Mesenchymal stem cell (in vitro differentiated cells and primary cell): ENCODE measurements at places on chromosomes 13 and 19.

DNA sequence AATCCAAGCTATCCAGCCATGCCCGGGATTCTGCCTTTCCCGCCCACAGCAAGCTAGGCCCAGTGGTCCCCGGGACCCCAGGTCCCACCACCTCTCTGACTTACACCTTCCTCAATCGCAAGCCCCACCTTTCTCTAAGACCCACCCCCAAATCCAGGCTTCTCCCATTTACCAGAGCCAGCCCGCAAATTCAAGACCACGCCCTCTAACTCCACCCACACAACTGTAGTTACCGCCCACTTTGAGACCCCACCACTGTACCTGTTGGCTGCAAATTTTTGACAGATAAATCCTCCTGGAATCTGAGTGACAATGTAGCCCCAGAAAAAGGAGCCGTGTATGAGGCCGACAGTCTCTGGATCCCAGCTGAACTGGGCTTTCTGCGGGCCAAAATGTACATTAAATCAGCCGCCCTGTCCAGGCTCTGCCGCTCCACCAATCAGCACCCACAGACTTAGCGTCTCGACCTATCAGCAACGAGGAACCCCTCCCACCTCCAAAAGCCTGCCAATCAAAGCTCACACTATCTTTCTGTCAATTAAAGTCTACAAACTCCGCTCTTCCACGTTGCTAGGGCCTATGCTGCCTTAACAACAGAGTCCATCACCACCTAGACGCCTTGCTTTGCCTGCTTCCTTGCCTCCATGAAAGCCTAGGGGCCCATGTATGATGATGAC is 6.3 kb downstream of the SLC17A7 start:
- peaks cover 3% of the 10 kb centered on the region for H3K4me1 ChIP-seq
- H3K4me3 ChIP-seq, result no peak overlapping the region
- peaks cover 60% of the 10 kb centered on the region for H3K27me3 ChIP-seq
- H3K36me3 ChIP-seq, result no peaks in the 10 kb centered on the region

- no peak overlapping the region for H3K27ac ChIP-seq
- peak; percentile 88 for DNase-seq
- no peaks in the 10 kb centered on the region for H3K27me3 ChIP-seq
These were observed 19.5 kb downstream of the PRKD2 start for GRCh38 chr19:46697204-46697960.

DNA sequence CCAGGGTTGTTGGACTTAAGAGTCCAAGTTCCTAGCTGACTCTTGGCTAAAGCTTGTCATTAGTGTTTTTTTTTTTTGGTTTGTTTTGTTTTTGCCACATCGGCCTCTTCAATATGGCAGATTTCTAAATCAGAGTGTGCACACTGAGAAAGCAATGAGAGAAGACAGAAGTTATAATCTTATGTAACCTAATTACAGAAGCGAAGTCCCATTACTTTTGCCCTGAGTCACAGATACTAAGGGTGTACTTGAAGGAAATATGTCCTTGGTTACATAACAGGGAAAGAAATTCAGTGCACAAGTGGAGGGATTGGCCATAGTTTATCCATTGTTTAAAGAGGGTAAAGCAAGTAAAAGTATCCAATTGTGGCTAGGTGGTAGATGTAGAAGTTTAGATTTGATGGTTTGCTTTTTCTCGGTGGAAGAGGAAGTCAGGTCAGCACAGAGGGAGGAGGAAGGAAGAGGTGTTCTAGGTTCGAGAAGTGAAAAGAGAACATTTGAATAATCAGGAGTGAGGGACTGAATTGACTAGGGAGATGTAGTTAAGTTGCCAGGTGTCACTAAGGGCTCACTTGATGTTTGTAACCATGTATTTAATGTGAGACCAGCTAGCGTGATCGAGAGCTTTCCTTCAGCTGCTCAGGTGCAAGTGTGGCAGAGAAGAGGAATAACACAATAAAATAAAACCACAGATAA is 12.2 kb downstream of the GTF2F2 start:
- H3K4me1 ChIP-seq, result peaks cover 6% of the 10 kb centered on the region
- H3K27ac ChIP-seq, result no peak overlapping the region
- H3K4me3 ChIP-seq, result no peak overlapping the region
- DNase-seq, result no peak
- H3K27me3 ChIP-seq, result no peaks in the 10 kb centered on the region
- peaks cover 4% of the 10 kb centered on the region for H3K36me3 ChIP-seq

- DNase-seq, result no peak
- no peaks in the 10 kb centered on the region for H3K27me3 ChIP-seq
- H3K27ac ChIP-seq, result no peak overlapping the region
- peaks cover 56% of the 10 kb centered on the region for H3K36me3 ChIP-seq
These were observed 15.2 kb upstream of the PIK3R2 start for GRCh38 chr19:18137657-18138339.

GRCh38 chr19:10184636-10185035 is 10.1 kb downstream of the DNMT1 start:
- DNase-seq, result no peak
- H3K4me3 ChIP-seq, result no peak overlapping the region

- no peak for DNase-seq
- H3K27me3 ChIP-seq, result peaks cover 79% of the 10 kb centered on the region
- peaks cover 14% of the 10 kb centered on the region for H3K36me3 ChIP-seq
- H3K4me3 ChIP-seq, result peak within 1 kb of the TSS; percentile 43
These were observed at the start of gene ICAM5 for GRCh38 chr19:10289836-10290356. TSS of gene ICAM5 (plus strand) at chr19:10289952. CDS start at chr19:10290044, 92 bp downstream.

GRCh38 chr13:39847336-39847735 is 191.9 kb downstream of the COG6 start:
- no peaks in the 10 kb centered on the region for H3K4me1 ChIP-seq
- H3K27ac ChIP-seq, result no peak overlapping the region
- no peaks in the 10 kb centered on the region for H3K27me3 ChIP-seq
- no peak overlapping the region for H3K4me3 ChIP-seq
- peak; percentile 20 for DNase-seq

GRCh38 chr19:49490287-49491029 is 3.0 kb downstream of the RPL13A start:
- no peak for DNase-seq
- H3K4me1 ChIP-seq, result peaks cover 27% of the 10 kb centered on the region
- peak overlapping the region; percentile 97 for H3K4me3 ChIP-seq
- no peaks in the 10 kb centered on the region for H3K27me3 ChIP-seq
- H3K27ac ChIP-seq, result peak overlapping the region; percentile 64
- H3K36me3 ChIP-seq, result peaks cover 53% of the 10 kb centered on the region

DNA sequence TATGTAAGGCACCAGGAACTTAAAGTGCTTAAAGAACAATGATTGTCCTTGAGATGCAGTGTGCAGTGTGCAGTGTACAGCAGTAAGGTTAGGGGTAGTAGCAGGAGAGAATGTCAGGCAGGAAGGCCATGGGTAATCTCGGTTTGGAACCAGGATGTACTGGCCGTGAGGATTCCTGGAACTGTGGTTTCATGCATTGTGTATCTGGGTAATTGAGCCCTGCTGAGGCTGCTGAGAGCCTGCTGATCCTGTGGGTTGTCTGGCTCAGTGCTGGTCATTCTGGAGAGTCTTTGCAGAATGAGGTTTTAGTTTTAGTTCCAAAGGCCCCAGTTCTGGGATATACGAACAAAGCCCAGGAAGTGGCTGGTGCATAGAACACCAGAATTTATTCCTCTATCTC is 71.0 kb downstream of the ZNF568 start:
- no peaks in the 10 kb centered on the region for H3K4me1 ChIP-seq
- H3K36me3 ChIP-seq, result peaks cover 6% of the 10 kb centered on the region
- H3K4me3 ChIP-seq, result no peak overlapping the region
- H3K27ac ChIP-seq, result no peak overlapping the region

DNA sequence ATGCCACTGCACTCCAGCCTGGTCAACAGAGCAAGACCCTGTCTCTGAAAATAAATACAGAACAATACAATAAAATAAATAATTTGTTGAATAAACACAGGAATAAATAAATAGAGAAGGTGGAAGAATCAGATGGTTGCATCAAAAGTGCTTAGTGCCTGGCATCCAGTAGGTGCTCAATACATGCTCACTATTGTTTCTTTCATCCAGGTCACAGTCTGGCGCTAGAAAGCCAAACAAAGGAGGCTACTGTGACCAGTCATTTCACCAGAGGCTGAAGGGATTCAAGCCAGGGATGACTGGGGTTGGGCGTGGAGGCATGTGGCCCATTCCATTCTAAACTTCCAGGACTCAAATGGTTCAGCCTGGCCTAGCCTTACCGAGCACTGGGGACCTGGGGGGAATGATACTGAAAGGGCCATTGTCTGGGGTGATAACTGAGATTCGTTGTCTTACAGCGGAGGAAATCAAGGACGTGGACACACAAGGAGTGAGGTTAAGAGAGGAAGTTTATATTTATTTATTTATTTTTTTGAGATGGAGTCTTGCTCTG is 3.6 kb upstream of the NDUFB7 start:
- peaks cover 9% of the 10 kb centered on the region for H3K4me1 ChIP-seq
- H3K27me3 ChIP-seq, result no peaks in the 10 kb centered on the region
- DNase-seq, result no peak
- H3K27ac ChIP-seq, result no peak overlapping the region
- no peak overlapping the region for H3K4me3 ChIP-seq

- H3K4me3 ChIP-seq, result no peak overlapping the region
- peaks cover 53% of the 10 kb centered on the region for H3K36me3 ChIP-seq
- H3K27ac ChIP-seq, result no peak overlapping the region
- DNase-seq, result no peak
- H3K27me3 ChIP-seq, result no peaks in the 10 kb centered on the region
- H3K4me1 ChIP-seq, result peaks cover 21% of the 10 kb centered on the region
These were observed 7.7 kb upstream of the WDR18 start for GRCh38 chr19:976476-976875.

GRCh38 chr13:19672990-19673389 is 39.5 kb downstream of the MPHOSPH8 start:
- no peak overlapping the region for H3K27ac ChIP-seq
- H3K4me3 ChIP-seq, result no peak overlapping the region
- peaks cover 2% of the 10 kb centered on the region for H3K4me1 ChIP-seq
- H3K36me3 ChIP-seq, result peaks cover 95% of the 10 kb centered on the region

- peaks cover 35% of the 10 kb centered on the region for H3K4me1 ChIP-seq
- H3K27ac ChIP-seq, result no peak overlapping the region
- no peaks in the 10 kb centered on the region for H3K27me3 ChIP-seq
- H3K4me3 ChIP-seq, result no peak overlapping the region
- no peaks in the 10 kb centered on the region for H3K36me3 ChIP-seq
These were observed 75.5 kb upstream of the MEDAG start for GRCh38 chr13:30830638-30830965.
